ENCODE measurements at places on chromosomes 7 and 10. TPM values are rescaled to one million over a fixed set of nuclear protein-coding genes. Genes with fewer than 3 reads are reported as not detected.

DNA sequence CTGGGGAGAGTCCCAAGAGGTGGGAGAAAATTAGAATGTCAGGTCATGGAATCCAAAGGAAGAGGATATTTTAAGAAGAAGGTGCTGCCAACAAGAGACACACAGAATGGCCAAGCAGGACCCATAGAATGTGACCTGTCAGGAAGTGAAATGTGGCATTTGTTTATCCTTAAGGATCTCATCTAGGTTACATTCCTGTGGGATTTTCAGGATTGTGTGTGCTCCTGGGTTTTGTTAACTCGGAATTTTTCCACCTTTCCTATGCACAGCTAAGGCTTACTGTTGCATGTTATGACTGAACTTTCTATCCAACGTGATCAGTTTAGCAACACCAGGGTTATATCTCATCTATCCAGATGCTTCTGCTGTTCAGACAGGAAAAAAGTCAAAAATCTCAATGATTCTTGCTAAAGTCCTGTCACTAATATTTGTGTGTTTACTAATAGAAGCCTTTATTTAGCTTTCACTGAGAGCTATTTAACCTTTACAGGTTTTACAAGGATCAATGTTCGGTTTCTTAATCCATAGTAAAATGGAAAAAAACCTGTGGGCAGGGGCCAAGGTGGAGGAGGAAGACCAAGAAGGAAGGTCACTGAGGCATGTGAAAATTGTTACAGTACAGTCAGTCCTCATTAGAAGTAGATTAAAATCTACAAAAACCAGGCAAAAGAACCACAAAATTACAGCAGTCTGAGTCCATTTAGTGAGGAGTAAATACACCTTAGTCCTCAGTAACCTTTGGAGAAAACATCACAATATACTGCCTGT lies 437.8 kb upstream of the NPVF start:
- DNase-seq, result no peak

GRCh38 chr10:48910548-48910947 lies 29.1 kb downstream of the LRRC18 start:
- no peak for DNase-seq

Gene IKZF1
- total RNA-seq, result 6.1 TPM

Gene OR6B1
- not detected for total RNA-seq

All from tongue (tissue), 3 donors.